ENCODE measurements at places on chromosomes 5 and 9.

GRCh38 chr9:132163876-132164603 is 2.2 kb downstream of the NTNG2 start:
- DNase-seq, result no peak

DNA sequence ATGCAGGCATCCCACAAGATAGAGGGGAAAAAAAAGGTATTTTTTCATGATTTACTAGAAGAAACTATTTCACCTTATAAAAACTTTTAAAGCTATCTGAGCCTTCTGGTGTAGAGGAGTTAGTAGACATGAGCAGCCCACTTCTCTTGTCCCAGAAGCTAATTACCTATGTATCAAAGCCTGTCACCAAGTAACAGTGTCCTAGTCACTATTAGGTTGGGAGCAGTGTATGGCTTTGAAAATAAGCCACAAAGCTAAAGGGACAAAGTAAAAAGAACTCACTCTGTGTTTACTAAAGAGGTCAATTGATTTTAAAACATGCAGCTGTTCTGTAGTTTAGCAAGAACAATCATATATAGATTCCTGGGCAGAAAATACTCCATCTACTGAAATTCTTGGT is 1286.1 kb downstream of the PTPRD start:
- no peak for DNase-seq

GRCh38 chr5:11182441-11183080 is 421.5 kb upstream of the DAP start:
- peak; percentile 63 for DNase-seq

DNA sequence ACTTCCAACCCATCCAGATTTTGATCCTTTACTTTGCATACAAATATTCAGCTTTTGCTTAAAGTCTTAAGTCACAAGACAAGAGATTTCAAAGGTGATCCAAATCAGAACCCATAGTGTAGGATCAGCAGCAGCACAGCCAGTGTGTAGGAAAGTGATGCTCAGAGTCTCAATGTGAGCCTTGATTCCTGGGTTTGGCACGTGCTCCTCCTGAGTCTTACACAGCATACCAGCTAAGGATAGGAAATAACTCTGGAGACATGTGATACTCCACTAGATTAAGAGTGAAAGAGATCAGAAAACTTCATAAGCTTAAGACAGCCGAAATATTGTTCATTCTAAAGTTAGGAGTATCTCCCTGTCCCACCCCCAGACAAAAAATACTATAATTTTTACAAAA is 344.9 kb downstream of the SEMA5A start:
- no peak for DNase-seq

GRCh38 chr5:89043676-89044075 is 160.7 kb upstream of the MEF2C start:
- DNase-seq, result no peak

GRCh38 chr9:124813041-124813440 is 36.1 kb downstream of the OLFML2A start:
- DNase-seq, result no peak

- DNase-seq, result peak; percentile 90
Observed at GRCh38 chr9:35748858-35749514, at the start of the genes GBA2 and RGP1. Gene GBA2, minus strand, starts transcription at chr9:35749228. Its CDS starts 524 bp downstream, at chr9:35748704. Gene RGP1, plus strand, starts transcription at chr9:35749287. Its CDS starts 469 bp downstream, at chr9:35749756.

GRCh38 chr5:42015254-42015653 is 90.2 kb downstream of the FBXO4 start:
- no peak for DNase-seq

GRCh38 chr5:139592289-139592688 is 31.1 kb downstream of the UBE2D2 start:
- DNase-seq, result no peak

DNA sequence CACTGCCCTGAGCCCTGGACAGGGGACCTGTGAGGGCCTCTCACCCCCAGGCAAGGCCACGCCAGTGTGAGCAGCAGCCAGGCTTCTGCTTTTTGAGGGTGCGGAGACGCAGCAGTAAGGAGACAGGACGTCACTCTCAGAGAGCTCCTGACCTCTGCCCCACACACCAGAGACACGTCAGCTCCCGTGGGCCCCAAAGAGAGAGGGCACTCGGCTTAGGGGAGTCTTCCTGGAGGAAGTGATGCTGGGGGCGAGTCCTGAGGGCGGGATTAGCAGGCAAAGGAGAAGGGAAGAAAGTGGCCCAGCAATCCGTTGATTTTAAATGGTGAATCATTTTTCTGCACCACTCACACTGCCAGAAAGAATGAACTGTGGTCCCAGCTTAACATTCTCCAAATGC is 24.0 kb upstream of the SLC9A3 start:
- DNase-seq, result peak; percentile 43

DNA sequence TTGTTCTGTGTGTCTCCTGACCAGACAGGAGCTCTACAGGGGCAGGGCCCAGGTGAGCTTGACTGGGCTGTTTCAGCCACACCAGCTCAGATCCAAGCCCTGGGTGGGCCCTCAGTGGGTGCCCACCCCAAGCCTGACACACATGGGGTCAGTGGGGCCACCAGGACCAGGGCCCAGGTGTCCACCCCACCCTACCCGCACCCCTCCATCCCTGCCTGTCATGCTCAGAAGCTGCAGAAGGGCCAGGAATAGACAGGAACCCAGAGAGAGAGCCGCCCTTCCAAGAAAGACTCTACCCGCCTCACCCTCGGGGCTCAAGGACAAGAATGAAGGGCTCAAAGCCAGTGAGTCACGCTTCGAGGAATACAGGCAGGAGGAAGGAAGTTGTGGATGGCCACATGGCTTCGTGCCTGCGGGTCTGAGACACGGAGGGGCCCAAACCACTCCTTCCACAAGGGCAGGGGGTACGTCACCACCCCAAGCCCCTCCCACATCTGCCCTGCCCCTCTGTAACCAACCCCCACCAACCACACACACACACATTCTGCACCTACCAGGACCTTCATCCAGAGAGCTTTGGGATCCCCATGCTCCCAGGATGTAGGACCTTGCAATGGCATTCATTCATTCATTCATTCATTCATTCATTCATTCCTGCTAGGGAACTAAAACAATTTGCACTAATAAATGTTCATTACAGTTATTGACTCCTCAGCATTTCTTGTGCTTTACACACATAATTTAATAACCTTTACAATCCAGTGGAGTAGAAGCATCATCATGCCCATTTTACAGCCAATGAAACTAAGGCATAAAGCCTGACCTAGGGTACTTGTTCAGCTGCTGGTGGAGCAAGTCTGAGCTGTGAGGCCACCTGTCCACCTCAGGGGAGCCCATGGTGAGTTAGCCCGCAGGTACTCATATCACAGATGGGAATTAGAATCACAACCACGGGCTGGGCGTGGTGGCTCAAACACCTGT is 55.9 kb upstream of the STXBP1 start:
- DNase-seq, result peak; percentile 95

DNA sequence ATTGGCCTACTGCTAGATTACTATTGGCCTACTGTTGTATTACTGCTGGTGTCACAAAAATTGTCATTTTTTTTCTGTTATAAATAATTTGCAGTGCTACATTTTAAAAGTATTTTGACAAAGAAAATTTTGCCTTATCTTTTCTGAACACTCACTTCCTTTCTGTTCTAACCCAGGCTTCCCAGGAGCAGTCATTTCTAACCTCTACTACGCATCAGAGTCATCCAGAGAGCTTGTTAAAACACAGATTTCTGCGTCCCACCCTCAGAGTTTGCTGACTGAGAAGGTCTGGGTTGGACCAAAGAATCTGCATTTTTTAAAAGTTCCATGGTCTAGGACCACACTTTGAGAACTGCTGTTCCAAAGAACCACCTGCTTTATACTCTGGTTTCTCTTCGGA is 306.1 kb downstream of the GLIS3 start:
- no peak for DNase-seq

- DNase-seq, result no peak
Observed at GRCh38 chr5:94832685-94833084, 214.2 kb downstream of the SLF1 start.

GRCh38 chr5:111563031-111563822 is 50.9 kb upstream of the STARD4 start:
- no peak for DNase-seq

GRCh38 chr9:36517131-36517530 is 55.6 kb upstream of the MELK start:
- no peak for DNase-seq

GRCh38 chr9:93397661-93398373 is 53.7 kb upstream of the FAM120A start:
- DNase-seq, result no peak

GRCh38 chr5:17947029-17947428 is 312.8 kb downstream of the TAF11L14 start:
- DNase-seq, result no peak

- peak; percentile 50 for DNase-seq
Observed at GRCh38 chr9:137407590-137408300, 15.2 kb downstream of the EXD3 start.

- peak; percentile 41 for DNase-seq
Observed at GRCh38 chr5:148733601-148734438, 79.5 kb upstream of the HTR4 start.

DNA sequence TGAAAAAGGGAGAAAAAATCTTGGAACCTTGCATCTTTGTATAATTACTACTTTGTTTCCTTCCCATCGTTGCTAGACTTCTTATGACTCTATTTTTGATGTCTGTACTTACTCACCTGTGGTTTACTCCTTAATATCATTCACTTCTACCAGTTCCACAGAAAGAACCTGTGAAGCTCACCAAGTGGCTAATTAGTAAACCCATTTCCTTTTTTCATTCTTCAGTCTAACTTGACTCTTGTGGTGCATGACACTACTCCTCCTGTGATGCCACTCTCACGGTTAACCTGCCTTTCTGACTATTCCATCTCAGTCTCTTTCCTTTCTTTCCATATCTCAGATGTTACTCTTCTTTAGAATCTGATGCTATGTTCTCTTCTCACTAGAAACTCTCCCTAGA is 14.6 kb downstream of the RECK start:
- no peak for DNase-seq

GRCh38 chr9:96222132-96222531 is 79.8 kb downstream of the HSD17B3 start:
- DNase-seq, result no peak

DNA sequence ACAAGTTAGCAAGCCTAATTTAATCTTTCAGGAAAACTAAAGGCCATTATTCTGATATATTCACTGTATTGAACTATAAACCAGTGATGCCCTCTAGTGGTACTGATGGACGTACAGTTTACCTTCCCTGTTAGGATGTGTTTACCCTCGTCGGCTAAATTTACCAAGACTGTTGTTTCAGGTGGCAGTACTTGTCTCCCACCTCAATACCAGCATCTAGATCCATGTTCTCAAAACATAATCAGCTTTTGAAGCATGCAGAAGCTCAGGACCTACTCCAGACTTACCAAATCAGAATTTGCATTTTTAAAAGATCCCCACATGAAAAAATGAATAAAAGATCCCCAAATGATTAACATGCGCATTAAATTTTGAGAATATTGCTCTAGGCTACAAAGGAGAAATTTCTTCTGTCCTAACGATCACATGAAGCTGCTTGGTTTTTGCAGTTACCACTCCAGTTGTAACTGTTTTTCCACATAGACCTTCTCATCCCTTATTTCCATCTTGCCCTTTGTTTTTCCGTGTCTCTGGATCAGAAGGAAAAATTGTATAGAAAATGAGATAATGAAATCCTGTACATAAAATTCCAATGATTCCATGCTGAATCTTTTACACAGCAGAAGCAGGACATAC is 3.2 kb upstream of the BAAT start:
- peak; percentile 33 for DNase-seq

DNA sequence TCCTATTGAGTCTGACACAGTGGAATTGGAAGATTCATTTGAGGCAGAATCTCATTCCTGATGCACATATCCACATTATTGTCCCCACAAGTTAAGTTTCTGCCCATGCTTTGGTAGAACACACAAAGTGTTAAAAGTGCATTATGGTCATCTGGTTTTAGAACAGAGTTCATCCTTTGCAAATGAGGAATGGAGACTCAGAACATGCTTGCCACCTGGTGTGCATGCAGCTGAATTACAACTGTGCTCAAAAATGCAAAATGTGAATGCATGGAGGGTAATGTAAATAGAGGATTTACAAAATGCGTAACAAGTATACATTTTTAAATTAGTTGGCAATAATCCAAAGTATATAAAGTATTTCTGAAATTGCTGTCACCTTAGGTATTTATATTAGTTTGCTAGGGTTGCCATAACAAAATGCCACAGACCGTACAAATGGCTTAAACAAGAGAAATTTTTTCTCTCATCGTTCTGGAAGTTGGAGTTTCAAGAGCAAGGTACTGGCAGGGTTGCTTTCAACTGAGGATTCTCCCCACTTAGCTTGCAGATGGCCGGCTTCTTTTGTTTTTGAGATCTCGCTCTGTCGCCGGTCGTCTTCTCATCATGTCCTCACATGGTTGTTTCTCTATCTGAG is 671.1 kb downstream of the TAF11L14 start:
- DNase-seq, result peak; percentile 61

DNA sequence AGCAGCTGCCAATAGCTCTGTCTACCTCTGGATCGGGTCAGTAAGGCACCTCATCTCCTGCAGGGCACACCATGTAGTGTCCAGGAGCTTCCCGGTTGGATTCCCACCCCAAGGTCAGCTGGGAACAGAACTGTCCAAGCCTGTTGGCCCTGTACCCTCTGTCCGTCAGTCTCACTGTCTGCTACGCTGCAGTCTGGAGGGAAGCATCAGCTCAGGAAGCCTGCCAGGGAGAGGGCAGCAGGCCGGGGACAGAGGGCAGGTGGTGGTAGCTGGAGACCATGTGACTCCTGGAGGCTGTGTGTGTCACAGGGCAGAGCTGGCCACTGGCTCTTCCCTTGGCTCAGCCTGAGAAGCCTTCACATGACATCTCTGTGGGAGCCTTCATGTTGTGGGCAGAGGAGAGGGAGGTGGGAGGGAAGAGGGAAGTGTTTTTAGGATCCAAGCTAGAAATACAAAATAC is 134.5 kb downstream of the SEC61B start:
- DNase-seq, result peak; percentile 57

DNA sequence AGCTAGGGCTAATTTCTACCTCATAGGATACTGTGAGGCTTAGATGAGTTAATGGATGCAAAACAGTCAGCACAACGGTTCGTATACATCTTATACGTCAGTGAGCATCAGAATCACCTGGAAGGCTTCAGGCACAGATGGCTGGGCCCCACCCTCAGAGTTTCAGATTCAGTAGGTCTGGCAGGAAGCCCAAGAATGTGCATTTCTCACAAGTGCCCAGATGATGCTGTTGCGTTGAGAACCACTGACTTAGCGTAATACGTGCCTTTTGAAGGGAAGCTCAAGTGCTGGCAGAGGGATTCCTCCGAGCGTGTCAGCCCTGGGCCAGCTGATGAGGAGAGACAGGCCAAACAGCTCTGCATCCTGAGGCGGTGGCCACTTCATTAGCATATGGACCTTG is 117.1 kb upstream of the WWC1 start:
- DNase-seq, result no peak

DNA sequence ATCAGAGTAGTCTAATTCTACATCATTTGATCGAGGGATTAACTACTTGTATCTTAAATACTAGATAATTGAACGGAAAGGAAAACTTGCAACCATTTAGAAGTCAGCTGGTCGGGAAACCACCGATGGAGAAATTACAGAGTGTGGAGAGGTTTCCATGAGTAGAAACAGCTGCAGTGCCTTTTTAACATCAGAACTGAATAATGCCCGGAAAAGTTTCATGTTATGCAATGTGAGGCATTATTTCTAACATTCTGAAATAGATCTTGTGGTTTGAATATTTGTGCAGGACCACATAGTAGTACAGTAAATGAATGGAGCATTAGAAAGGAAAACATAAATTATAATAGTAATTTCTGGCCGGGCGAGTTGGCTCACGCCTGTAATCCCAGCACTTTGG is 88.1 kb upstream of the RNF180 start:
- DNase-seq, result no peak

Data from AG20443 (cell line).